ENCODE measurements at places on chromosomes 16 and 17. TPM values are rescaled to one million over a fixed set of nuclear protein-coding genes. Genes with fewer than 3 reads are reported as not detected.

Gene HS3ST2
- 0.98 TPM for total RNA-seq

Gene KRTAP1-1
- not detected for total RNA-seq

Gene CNTNAP4
- not detected for total RNA-seq

Gene ACSM5
- 2.6 TPM for total RNA-seq

Gene TADA2A
- 14.5 TPM for total RNA-seq

Gene PLSCR3
- 39.7 TPM for total RNA-seq

Gene CDH16
- total RNA-seq = 8.7 TPM

Gene KRT40
- not detected for total RNA-seq

Gene TMIGD1
- not detected for total RNA-seq

Gene ADAMTS18
- total RNA-seq = not detected

Gene RAP1GAP2
- total RNA-seq = 32.8 TPM

Gene ITGAD
- 0.09 TPM for total RNA-seq

Gene GUCY2D
- total RNA-seq = 0.63 TPM

Gene HSPB9
- 0.29 TPM for total RNA-seq

Gene C16orf86
- 6.4 TPM for total RNA-seq

Gene EXOC3L1
- total RNA-seq = 3.2 TPM

Gene KRT17
- total RNA-seq = not detected

Gene PIK3R6
- 2.8 TPM for total RNA-seq

Gene SAMD14
- total RNA-seq = 8.8 TPM

Gene LPO
- not detected for total RNA-seq

Gene TUBB3
- total RNA-seq = 9.5 TPM

Gene SHPK
- 14.5 TPM for total RNA-seq

Gene TLCD1
- total RNA-seq = 6.3 TPM

Gene RND2
- total RNA-seq = 2.8 TPM

Gene CD300E
- total RNA-seq = 0.35 TPM

Gene SHISA9
- total RNA-seq = 0.89 TPM

Gene USP6
- 0.09 TPM for total RNA-seq

Gene SIAH1
- total RNA-seq = 22.2 TPM

Gene SBK1
- 0.89 TPM for total RNA-seq

Gene KIF19
- 0.32 TPM for total RNA-seq

Gene RAB11FIP3
- total RNA-seq = 58.5 TPM

Gene GDPD3
- 11.2 TPM for total RNA-seq

Gene SYT17
- total RNA-seq = 4.0 TPM

Gene TEN1
- total RNA-seq = 22.9 TPM

Gene NEUROD2
- not detected for total RNA-seq

Gene STXBP4
- 25.9 TPM for total RNA-seq

Gene HASPIN
- 0.32 TPM for total RNA-seq

Gene STAT5A
- total RNA-seq = 30.8 TPM

Gene TSPAN10
- 1.6 TPM for total RNA-seq

Gene C16orf89
- 25.0 TPM for total RNA-seq

Gene G6PC1
- total RNA-seq = 17.3 TPM

Gene GOSR2
- 47.8 TPM for total RNA-seq

Gene MSLN
- 53.1 TPM for total RNA-seq

Gene SETD1A
- total RNA-seq = 17.6 TPM

Gene TBCD
- total RNA-seq = 96.5 TPM

Gene TRPV3
- 5.7 TPM for total RNA-seq

Gene MARVELD3
- total RNA-seq = 28.8 TPM

Gene FOXL1
- 8.2 TPM for total RNA-seq

Gene AIPL1
- not detected for total RNA-seq

Gene CLEC18B
- 6.0 TPM for total RNA-seq

Gene CHP2
- not detected for total RNA-seq

Gene VWA3A
- total RNA-seq = 0.32 TPM

Gene PRKCB
- total RNA-seq = 9.6 TPM
